Activated CD8-positive, alpha-beta memory T cell treated with anti-CD3 and anti-CD28 coated beads, Interleukin-2, amount 50 U/mL, for 4 hours (primary cell): ENCODE measurements at places on chromosomes 3 and 15.
A peak's percentile ranks its signal among the peaks of the same experiment; 100 is the strongest.

GRCh38 chr3:120903221-120903620, 4.8 kb upstream of the STXBP5L start:
- DNase-seq: no peak

DNA sequence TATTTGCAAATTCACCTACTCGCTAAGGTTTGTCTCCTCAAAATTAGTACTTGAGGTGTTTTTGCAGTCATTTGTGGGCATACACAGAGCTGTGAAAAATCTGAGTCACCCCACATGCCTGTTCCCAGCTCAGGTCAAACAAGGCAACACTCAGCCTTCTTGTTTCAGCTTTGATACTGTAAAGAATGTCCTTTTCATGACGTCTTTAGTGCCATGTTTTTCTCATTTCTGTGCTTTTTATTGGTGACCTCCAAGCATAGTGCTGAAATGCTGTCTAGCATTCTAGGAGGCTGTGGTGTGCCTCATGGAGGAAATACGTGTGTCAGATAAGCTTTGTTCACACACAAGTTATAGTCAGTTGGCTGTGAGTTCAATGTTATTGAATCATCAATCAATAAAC, 8.8 kb downstream of the CAPN3 start:
- no peak for DNase-seq

DNA sequence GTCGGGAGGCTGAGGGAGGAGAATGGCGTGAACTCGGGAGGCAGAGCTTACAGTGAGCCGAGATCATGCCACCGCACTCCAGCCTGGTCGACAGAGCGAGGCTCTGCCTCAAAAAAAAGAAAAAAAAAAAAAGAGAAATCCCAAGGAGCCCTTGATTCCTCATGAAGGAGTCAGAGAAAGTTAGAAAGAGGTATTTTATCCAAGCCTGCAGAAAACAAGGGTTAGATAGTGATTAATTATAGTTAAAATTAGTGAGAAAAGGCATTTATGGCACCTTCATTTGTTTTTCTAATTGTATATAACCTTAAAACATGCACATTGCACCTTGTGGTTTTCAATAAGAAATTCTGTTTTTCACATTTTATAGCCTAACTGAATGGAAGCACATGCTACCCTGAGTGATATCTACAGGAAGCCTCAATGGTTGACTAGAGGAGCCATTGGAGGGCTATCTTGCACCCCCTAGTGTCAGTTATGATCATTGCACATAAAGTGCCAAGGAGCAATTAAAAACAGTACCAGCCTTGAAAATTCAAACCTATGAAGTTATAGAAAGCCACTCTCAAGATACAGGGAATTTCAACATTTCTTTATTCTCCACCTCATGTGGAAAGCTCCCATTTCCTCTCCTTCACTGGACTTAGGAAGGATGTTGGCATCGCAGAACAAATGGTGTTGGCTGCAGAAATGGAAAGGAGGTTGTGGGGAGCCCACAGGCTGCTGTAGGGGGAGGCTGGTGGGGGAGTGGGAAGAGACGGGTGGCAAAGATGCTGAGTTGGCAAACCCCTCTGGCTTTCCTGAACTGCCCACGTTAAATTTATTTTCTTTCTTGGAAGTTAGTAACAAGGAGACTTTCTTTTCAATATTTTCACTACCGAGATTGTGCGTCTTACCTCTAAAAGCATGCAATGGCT, 48.5 kb downstream of the ITGA11 start:
- DNase-seq: peak; percentile 28

- DNase-seq: peak; percentile 28
These were observed 2.1 kb downstream of the RNF168 start for GRCh38 chr3:196501316-196502044.

DNA sequence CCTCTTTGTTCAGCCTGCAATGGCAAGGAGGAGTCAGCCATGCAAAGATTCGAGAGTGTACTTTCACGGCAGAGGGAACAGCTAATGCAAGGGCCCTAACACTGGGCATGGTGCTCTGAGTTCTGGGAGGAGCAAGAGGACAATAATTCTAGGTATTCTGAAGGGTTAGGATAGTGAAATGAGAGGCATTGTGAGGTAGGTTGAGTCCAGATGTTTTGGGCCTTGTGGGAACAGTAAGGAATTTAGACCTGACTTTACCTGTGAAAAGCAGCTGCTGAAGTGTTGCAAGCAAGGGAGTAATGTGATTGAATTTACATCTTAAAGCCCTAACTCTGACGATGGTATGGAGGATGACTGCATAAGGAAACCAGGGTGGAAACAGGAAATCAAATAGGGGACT, 211.6 kb downstream of the CNTN3 start:
- DNase-seq: no peak

GRCh38 chr3:53182764-53183355, 21.9 kb downstream of the PRKCD start:
- DNase-seq: no peak

DNA sequence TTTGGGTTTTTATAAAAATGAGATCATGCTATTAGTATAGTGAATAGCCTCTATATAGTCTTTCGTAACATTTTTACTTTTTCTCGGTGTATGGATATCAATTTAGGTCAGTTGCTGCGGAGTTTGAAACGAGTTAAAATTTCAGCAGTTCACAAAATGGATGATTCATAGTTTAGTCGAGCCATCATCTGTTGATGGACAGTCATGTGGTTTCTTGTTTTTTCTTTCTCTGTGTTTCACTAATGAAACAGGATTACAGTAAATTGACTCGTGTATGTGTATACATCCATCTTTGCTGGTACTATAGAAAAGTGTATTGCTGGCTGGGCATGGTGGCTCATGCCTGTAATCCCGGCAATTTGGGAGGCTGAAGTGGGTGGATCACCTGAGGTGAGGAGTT, 106.8 kb downstream of the IGF1R start:
- DNase-seq: no peak

- no peak for DNase-seq
These were observed 9.2 kb downstream of the CCRL2 start for GRCh38 chr3:46416125-46416810.

- DNase-seq: no peak
These were observed 106.7 kb upstream of the TNIK start for GRCh38 chr3:171566803-171567422.

GRCh38 chr3:157493627-157494550, 9.3 kb downstream of the VEPH1 start:
- DNase-seq: no peak

DNA sequence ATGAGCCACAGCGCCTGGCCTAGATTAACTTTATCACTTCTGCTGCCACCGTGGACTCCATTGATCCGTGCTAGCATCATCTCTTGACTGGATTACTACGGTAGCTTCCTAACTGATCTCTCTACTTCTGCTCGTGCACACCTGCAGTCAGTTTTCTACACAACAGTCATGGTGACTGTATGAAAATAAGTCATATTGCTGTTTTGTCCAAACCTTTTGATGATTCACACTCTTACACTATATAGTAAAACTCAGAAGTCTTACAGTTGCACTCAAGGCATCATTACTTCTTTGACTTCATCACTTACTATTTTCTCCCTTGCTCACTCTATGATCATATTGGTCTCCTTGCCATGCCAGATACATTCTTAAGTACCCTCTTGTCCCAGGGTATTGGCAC, 10.1 kb downstream of the PDCD6IP start:
- DNase-seq: no peak

GRCh38 chr3:58989163-58989562, 60.7 kb downstream of the CFAP20DC start:
- no peak for DNase-seq

GRCh38 chr15:67570875-67571647, 28.6 kb downstream of the MAP2K5 start:
- no peak for DNase-seq

GRCh38 chr15:31457631-31458526, 131.2 kb downstream of the KLF13 start:
- no peak for DNase-seq

- DNase-seq: no peak
These were observed 139.4 kb downstream of the STAC start for GRCh38 chr3:36519682-36520081.

GRCh38 chr3:121705541-121705940, 44.0 kb downstream of the GOLGB1 start:
- DNase-seq: no peak

DNA sequence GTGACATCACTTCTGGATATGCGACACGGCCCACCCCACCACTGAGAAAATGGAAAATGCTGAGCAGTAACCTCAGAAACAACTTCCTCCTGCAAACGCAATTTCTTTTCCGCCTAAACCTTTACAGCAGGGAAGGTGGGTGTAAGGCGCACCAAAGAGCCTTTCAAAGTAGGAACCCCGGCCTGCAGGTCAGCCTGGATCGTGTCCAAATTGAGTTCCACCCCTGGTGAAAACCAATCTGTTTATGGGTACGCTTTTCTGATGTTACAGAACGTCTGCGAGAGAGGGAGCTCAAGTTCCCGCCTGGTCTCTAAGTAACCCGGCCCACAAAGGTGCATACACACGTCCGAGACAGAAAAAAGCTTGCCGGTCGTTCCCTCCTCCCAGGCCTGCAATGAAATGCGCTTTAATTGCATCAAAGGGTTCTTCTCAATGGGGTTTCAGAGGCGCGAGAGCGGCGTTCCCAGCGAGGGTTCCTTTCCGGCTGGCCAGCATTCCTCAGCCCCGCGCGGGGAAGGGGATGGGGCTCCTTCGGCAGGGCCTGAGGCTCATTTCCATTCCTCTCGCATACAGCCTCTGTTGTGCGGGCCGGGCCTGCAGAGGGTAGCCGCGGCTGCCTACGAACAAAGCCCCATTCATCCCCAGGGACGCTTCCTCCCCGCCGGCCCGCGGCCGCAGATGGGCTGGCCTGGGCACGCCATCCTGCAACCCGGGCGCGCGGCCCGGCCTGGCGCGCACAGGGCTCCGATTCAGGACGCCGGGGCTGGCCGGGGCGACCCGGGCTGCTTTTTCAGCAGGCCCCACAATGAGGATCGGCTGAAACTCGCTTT, 138.1 kb downstream of the TMCO5A start:
- peak; percentile 13 for DNase-seq

DNA sequence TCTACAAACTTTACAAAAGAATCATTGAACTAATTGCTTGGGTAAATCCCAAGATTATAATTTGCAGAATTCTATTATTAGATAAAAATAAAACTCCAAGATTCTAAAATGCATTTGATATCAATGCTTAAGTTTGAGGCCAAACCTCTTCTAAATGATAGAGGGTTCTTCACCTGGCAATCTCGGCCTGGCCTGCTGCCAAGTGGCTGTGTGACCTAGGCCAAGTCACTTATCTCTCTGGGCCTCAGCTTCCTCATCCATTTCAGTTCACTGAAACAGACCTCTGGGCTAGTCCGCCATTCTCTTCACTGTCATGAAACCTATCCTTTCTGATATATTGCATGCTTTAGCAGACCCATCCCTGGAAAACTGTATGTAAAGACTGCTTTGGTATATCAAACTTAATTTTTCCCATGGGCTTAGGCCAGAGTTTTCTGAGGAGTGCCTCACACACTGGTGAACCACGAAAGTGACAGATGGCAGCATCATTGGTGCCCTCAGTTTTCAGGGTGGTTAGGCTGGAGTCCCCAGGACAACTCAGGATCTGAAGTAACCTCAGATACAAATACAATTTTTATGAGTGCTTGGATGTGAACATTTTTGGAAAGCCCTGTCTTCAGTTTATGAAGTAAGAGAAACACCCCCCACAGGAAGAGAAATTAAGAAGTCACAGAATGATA, 21.8 kb downstream of the NUDT16 start:
- no peak for DNase-seq

DNA sequence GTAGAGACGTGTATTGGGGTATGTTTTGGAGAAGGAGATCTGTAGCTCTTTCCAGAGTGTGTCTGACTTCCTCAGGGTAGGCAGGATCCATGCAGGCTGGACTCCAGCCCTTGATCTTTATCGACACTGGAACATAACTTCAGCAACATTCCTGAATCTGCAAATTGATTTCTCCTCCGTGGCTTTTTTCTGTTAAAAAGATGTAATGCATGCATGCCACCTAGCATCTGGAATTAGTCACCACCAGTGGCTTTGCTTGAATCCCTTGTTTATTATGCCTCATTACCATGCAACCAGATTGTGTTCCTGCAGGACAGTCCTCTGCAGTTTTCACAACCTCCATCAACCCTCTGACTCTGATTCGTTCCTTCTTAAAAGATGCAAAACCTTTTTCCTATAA, 86.1 kb downstream of the CCNL1 start:
- DNase-seq: no peak

DNA sequence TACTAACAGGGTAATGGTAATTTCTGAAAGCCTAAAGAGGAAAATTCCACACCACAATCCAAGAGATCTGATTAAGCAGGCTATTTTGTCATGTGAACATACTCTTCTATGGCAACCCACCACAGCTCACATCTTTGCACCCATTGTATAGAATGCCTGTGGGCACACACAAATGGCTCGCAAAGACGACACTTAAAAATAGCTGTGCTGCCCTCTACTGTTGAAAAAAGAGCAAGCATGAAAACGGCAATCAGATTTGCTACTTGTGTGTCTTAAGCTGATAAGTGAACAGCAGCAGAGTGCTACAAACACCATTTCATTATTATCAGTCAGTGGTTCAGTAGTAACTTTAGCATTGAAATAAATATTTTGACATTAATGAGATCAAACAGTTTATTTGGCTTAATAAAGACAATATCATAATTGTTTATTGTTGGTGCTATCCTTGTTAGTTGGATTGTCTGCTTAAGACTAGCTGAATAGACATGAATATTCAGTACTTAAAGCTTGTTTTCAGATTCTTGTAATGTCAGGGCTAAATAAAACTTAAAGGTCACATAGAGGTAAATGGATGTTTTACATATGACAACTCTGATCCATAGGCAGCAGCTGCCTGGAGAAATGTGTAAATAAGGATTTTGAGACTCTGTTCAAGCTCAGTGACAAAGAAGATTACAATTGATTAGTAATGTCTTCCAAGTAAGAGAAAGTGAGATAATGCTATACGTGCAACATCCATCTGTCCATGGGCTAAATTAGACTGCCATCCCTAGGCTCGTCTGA, 199.1 kb downstream of the LRRN1 start:
- DNase-seq: no peak

DNA sequence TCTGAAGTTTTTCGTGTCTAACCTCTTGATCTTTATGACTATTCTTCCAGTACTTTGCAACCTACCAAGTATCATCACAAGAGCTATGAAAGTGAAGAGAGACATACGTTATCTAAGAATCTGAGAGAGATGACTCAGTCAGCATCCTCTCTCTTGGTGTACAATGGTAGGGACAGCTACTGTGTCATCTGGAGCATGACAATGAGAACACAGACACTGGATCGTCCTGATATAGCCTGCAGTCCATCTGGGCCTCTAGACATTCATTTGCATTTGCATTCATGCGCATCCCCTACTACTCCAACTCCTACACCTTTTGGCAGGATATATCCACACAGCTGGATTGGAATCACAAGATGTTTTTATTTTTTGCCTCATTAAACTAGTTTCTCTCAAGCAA, 115.2 kb downstream of the PEX5L start:
- DNase-seq: no peak

DNA sequence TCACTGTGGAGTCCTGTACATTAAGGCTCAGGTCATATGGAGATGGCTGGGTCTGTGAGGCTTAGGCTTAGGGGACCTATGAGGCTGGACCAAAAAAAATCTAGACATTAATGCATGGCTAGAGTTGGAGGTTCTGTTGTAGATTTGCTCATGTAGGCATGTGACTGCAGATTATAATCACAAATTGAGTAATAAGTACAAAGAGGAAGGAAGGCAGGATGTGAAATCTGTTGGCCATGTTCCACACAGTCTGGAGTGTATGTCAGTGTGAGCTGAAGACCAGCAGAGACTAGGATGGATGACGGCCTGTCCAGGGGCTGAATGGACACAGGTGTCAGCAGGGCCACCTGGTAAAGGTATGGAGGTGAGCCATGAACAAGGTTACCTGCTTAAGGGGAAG, at the start of gene ST3GAL6:
ST3GAL6 (plus strand) TSS at position 265 of the 400 bp plus-strand sequence. CDS start 5,101 bp downstream, outside the sequence.
- DNase-seq: no peak

GRCh38 chr3:96803870-96804269, 10.5 kb upstream of the EPHA6 start:
- DNase-seq: no peak

- no peak for DNase-seq
These were observed 93.3 kb downstream of the PCCB start for GRCh38 chr3:136343446-136343845.
